HT1080 (cell line): ENCODE measurements at places on chromosomes 12 and 14. TPM values are rescaled to one million over a fixed set of nuclear protein-coding genes. Genes with fewer than 3 reads are reported as not detected.

DNA sequence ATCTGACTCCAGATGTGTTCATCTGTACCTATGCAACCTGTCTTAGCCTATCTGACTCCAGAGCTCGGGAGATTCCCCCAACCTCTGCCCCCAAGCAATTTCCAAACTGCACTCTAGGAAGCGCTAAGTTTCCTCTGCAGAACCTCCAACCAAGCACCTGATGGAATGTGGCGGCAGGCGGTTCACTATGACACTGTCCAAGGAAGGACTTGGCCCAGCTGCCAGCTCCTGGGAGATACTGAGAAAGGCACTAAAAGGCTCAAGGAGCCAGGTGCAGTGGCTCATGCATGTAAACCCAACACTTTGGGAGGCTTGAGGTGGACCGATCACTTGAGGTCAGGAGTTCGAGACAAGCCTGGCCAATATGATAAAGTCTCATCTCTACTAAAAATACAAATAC lies 244.0 kb downstream of the BCL11B start:
- no peak for DNase-seq

- no peak for DNase-seq
Observed at GRCh38 chr14:49928015-49928414, 35.1 kb downstream of the ARF6 start.

GRCh38 chr12:132583411-132583710 lies 27.0 kb downstream of the LRCOL1 start:
- DNase-seq = no peak

- DNase-seq = no peak
Observed at GRCh38 chr14:36467332-36467731, 52.7 kb downstream of the NKX2-1 start.

Gene GLI1
- total RNA-seq = 0.60 and 4.0 TPM in 2 replicates

Gene NKX2-1
- total RNA-seq = not detected in 2 replicates

DNA sequence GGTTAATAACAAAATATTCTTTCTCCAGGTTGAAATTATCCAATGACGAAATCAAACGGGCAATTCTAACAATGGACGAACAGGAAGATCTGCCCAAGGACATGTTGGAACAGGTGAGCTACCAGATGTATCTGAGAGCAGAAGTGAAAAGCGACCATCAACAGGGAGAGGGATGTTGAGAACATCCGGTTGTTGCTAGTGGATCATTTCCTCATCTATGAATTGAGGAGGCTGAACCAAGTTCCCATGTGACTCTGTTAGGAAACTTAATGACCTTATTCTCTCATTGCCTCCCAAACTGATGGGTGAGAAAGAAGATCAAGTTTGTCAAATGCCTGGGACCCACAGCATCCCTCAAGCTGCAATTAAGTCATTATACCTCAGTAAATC lies 117.7 kb downstream of the GPR135 start:
- DNase-seq = no peak

GRCh38 chr12:14618983-14619382 lies 51.3 kb upstream of the PLBD1 start:
- peak; percentile 21 for DNase-seq

Gene RILPL1
- total RNA-seq = 8.8 and 11.7 TPM in 2 replicates

Gene IAPP
- total RNA-seq = not detected in 2 replicates

Gene OR4N5
- total RNA-seq = not detected in 2 replicates

Gene FLRT2
- total RNA-seq = 6.7 and 7.2 TPM in 2 replicates

Gene OTOGL
- under 0.01 and 0.02 TPM in 2 replicates for total RNA-seq

Gene MYF6
- not detected in 2 replicates for total RNA-seq

DNA sequence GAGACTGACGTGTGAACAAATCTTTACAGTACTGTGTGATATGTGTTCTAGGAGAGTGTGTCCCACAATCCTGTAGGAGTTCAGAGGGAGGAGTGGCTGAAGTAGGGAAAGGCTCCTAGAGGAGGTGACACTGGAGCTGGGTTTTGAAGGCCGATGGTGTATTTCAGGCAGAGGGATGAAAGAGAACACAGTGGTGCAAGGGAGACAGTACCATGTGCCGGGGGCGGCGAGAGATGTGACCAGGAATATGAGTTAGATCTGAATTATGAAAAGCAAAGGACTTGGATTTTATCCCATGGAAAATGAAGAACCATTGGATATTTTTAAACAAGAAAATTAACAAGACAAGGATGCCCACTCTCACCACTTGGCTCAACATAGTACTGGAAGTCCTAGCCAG lies 77.0 kb upstream of the ESRRB start:
- no peak for DNase-seq

DNA sequence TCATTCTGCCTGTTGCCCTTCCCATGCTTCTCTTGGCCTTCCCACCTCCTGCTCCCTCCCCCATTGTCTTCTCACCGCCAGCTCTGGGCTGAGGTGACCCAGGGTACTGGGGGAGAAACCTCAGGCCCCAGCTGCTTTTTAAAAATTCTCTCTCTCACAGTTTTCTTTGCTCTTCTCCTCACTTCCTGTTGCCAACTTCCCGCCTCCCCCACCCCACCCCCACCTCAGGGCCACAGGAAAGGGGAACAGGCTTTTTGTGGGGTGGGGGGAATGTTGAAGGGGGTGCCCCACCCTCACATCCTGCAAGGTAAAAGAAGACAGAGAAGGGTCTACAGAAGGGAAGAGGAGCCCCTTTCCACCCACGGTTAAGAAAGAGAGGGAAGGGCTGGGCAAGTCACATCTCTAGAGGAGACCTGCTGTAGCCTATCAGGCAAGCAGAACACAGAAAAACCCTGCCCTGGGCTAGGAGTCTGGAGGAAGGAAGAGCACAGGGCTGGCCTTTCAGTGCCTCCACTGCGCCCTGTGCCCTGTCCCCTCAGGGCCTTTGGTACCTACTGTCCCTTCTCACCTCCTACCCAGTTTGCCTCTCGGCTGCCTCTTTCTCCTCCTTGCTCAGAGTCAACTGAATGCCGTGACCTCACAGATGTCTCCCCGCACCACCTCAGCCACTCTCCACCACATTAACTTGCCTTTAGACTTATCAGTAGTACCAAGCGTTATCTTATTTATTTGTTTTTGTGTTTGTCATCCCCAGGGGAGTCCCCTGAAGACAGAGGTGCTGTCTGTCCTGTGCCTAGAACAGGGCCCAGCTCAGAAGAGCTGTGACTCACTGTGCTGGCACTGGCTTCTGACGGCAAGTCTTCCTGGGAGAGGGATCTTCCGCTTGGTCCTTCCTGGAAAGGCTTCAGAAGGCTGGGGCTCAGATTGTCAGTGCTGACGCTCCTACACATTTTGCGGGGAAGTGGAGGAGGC lies 1.7 kb downstream of the ARHGAP9 start:
- no peak for DNase-seq

Gene PLEK2
- 1.4 and 2.3 TPM in 2 replicates for total RNA-seq

GRCh38 chr14:36773136-36773540 lies 111.5 kb downstream of the PAX9 start:
- peak; percentile 52 for DNase-seq

Gene LRTM2
- not detected in 2 replicates for total RNA-seq

Gene TEX52
- total RNA-seq = not detected in 2 replicates

- DNase-seq = no peak
Observed at GRCh38 chr14:97948841-97949240, 1151.7 kb downstream of the VRK1 start.

GRCh38 chr12:117686911-117687377 lies 281.8 kb downstream of the KSR2 start:
- peak; percentile 74 for DNase-seq

- no peak for DNase-seq
Observed at GRCh38 chr12:33653362-33653761, 213.7 kb upstream of the SYT10 start.
